Left renal pelvis (tissue), 4 donors: ENCODE measurements at places on chromosomes 5 and 9.

GRCh38 chr5:157342822-157343402 is 77.0 kb downstream of the CYFIP2 start:
- DNase-seq, result no peak

- no peak for DNase-seq
Measured at GRCh38 chr9:80842389-80842788, 847.0 kb downstream of the TLE1 start.

DNA sequence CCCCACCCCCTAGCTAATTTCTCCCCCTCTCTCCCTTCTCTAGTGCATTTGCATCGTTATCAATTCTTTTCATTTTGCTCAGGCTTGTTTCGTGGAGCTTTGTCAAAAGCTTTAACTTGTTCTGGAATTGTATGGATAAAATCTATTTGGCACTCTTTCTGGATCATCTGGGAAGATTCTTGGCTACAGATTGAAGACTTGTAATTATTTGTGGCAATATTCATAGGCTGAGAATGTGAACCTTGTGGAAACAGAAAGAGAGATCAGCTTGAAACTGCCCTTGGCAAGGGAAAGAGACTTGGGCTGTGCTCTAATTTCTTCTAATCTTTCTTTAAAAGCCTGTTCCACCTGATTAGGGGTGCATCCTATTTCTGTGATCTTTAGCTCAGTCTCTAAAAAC is 340.6 kb upstream of the DAB2 start:
- no peak for DNase-seq

DNA sequence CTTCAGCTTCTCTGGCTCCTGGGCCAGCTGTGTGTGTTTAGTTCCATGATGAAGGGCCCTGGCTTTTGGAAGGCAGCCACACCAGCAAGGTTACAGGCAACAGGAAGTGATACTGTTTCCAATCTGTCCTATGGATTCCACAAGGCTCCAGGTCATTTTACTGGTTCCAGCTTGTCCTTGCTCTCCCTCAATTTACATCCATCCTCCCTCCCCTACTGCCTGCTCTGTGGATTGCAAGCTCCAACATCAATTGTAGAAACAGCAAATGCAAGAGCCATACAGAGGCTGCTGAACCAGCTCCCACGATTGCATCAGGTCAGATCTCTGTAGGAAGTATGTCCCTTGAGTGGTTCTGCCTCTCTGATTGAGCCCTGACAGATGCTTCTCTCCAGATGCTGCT is 409.8 kb downstream of the NTRK2 start:
- DNase-seq, result no peak

DNA sequence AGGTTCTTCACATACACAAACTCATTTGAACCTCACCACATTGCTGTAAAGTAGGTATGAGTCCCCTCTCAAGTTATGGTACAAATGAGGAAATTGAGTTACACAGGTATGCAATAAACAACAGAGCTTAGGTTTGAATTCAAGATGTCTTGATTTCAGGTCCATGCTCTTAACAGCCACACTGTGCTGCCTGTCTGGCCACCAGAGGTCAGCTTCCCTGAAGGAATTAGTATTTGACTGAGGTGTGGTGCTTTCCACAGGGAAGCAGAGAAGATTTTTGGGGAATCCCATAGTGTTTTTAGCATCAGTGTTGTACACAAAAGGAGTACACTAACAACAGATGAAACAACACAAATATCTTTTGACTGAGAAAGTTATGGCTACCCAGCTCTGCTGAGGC is 94.4 kb upstream of the ITGA1 start:
- DNase-seq, result no peak

- DNase-seq, result no peak
Measured at GRCh38 chr9:126532019-126532462, 81.7 kb upstream of the LMX1B start.

GRCh38 chr5:121090822-121091221 is 626.7 kb downstream of the PRR16 start:
- no peak for DNase-seq

- DNase-seq, result no peak
Measured at GRCh38 chr5:58362135-58362534, 97.8 kb downstream of the PLK2 start.

- DNase-seq, result no peak
Measured at GRCh38 chr9:82621447-82621846, 441.5 kb downstream of the RASEF start.

- DNase-seq, result no peak
Measured at GRCh38 chr9:126056312-126057021, 270.2 kb upstream of the MVB12B start.

DNA sequence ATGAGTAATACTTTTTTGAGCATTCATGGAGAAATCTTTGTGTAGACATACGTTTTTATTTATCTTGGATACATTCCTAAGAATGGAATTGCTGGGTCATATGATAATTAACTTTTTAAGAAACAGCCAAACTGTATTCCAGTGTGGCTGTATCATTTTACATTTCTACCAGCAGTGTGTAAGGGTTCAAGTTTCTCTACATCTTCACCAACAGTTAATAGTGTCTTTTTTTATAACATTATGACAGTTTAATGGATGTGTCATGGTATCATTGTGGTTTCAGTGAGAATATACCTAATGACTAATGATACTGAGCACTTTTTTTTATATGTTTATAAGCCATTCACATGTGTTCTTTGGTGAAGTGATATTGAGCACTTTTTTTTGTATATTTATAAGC is 52.4 kb downstream of the NIPBL start:
- no peak for DNase-seq

GRCh38 chr5:172187118-172188032 is 649 bp downstream of the STK10 start:
- no peak for DNase-seq

DNA sequence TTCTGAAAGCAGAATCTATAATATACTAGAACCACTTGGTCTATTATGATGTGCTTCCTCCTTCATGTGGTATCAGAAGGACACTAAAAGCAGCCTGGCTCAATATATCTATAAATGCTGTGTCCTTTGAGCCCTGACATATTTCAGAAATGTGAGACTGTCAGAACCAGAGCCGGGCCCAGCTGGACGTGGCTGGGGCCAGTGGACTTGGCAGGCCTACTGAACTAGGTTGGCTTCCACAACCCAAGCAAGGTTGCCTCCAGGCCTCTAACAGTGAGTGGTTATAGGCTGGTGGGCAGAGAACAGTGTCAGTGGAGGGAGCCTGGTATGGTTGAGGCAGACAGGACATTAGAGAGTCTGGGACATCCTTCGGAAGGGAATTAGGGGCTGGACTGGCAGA is 78.9 kb downstream of the GALNT10 start:
- no peak for DNase-seq

DNA sequence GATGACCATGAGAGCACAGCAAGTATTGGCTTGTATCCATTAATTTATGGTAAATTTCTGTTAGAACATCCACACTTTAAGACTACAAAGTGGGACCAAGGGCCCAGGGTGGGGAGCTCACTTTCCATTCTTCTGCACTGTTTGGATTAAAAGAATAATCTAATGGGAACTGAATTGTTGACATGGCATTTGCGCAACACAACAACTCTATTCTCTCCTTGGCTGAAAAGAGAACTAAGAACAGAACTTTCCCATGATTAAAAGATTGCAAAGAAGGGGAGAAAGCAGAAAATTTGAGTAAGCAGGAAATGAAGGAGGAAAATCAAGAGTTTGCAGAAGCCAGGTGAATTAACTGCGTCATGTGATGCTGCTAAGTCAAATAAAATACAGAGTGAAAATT is 143.4 kb downstream of the HINT1 start:
- DNase-seq, result no peak

DNA sequence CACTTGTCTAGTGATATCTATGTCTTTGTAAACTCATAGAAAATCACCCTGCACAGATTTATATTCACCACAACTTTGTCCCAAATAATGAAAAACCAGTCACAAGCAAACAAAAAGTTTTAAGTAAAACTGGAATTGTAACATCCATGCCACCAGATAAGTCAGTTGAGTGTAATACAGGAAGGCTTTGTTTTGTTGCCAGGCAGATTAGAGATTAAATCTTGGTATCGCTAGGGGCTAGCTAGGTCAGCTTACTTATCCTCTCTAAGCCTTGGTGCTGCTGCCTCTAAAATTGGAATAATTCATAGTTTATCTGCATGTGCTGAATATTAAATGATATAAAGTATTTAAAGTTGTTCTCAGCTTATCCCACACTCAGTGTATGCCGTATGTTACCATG is 1062.5 kb downstream of the CDH9 start:
- no peak for DNase-seq

DNA sequence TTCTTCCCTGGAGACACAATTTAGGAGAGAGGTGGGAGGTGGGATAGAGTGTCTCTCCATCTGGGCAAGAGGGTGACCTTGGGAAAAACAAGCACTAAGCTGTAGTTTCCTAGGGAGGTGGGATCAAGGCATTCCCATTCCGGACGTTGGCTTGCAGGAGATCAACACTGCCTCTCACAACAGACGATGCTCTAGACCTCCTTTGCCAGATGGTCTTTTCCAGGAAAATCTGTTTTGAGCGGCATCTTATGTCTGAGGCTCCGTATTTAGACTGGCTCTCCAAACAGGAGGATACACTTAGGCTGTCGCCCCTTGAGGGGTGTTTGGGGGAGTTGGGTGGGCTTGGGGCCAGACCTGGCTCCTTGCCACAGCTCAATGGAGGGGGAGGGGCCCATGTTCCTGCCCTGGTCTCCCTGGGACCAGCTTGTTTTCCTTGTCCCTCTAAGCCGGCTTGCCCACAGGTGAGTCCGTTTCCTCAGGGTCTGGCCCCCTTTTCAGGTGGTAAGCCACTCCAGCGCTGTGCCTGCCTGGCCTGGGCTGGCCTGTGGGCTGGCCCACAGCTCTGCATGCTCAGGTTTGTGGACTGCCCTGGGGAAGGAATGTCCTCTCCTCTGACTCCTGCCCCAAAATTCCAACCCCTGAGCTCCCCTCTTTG is 2.4 kb downstream of the PSD2 start:
- DNase-seq, result no peak

- DNase-seq, result no peak
Measured at GRCh38 chr5:34533582-34534522, 122.3 kb upstream of the RAI14 start.

DNA sequence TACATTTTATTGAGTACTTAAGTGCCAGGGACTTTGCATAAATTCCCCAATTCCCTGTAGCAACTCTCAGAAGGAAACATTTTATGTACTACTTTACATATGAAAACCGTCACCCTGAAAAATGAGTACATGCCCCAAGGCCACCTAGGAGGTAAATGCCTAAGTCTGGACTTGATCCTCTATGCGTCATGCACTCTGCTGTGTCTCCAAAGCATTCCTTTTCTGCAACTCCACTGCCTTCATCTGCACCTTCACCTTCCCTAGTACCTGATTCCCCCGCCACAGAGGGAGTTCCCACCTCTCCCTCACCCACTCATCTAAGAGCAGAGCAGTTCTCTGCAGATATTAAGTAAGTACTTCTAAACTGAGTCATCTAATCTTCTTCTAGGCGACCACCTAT is 75.2 kb upstream of the HRH2 start:
- no peak for DNase-seq

DNA sequence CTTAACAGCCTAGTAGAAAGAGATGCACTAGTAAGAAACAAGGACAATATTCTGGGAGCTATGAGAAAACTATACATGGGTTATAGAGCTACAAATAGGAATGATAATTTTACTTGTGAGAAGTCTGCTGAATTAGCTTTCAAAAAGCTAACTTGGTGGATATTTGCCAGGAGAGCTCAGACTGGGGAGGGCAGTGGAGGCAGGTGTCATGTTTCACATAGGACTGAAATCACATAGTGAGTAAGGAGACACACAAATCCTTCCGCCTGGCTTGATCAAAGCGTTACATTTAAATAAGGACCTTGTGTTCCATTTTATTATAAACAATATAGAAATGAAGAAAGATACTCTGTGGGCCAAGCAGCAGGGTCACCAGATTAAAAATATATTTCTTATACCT is 235.0 kb downstream of the ISL1 start:
- no peak for DNase-seq

- DNase-seq, result no peak
Measured at GRCh38 chr9:131469356-131469755, 33.4 kb upstream of the POMT1 start.

DNA sequence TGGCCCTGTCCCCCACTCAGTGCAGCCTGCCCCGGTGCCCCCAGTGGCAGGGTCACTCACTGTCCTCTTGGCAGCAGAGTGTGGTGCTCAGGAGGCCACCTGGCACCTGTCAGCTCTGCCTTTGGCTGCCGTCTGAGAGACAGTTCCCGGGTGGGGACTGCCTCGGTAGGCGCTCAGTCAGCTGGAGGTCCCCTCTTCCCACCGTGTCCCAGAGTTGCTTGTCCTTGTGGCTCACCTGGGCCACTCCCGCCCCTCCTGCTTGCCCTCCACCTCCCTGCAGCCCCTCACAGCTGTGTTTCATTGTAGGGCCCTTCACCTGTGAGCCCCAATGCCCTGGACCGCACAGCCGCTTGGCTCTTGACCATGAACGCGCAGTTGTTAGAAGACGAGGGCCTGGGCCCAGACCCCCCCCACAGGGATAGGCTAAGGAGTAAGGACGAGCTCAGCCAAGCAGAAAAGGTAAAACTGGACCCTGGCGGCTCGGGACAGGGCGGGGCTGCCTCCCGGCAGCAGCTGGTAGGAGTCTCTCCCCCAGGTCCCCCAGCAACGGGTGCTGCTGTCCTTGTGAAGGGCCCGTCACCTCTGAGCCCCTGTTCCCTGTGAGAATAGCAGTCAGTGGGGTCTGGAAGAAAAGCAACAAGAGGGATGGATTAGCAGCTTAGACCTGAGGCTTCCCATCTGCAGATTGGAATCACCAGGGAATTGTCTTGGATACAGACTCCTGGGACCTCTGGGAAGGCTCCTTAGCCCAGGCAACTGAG is 122.7 kb downstream of the DAB2IP start:
- no peak for DNase-seq

- no peak for DNase-seq
Measured at GRCh38 chr9:3528451-3528850, 2.6 kb upstream of the RFX3 start.

DNA sequence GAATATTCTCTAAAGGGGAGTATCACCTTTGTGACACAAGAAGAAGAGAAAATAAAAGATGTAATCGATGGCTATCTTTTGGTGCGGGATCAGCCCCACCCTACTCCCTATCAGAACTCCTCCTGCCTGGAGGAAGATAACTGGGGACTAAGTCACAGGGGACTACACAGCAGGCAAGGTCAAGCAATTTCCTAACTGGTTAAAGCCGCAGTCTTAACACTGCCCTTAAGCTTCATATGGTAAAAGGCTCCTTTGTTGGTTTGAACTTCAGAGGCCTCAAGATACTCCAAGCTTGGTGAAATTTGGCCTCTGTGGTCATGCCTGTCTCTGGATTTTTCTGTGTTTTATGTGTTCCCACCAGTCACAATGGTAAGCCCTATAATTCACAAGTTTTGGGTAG is 1.3 kb upstream of the SHISAL2B start:
- no peak for DNase-seq

- DNase-seq, result no peak
Measured at GRCh38 chr5:79517601-79518000, 3.7 kb upstream of the HOMER1 start.

GRCh38 chr5:132238901-132239500 is 11.3 kb upstream of the P4HA2 start:
- DNase-seq, result no peak
